ENCODE measurements at places on chromosomes 7 and 10.
A peak's percentile ranks its signal among the peaks of the same experiment; 100 is the strongest.

GRCh38 chr7:128740996-128741395 is 1.8 kb downstream of the CALU start:
- no peak for DNase-seq

GRCh38 chr10:12906051-12906541 is 95.4 kb downstream of the CCDC3 start:
- no peak for DNase-seq

- no peak for DNase-seq
These were observed 2.3 kb upstream of the TAX1BP1 start for GRCh38 chr7:27737616-27738015.

DNA sequence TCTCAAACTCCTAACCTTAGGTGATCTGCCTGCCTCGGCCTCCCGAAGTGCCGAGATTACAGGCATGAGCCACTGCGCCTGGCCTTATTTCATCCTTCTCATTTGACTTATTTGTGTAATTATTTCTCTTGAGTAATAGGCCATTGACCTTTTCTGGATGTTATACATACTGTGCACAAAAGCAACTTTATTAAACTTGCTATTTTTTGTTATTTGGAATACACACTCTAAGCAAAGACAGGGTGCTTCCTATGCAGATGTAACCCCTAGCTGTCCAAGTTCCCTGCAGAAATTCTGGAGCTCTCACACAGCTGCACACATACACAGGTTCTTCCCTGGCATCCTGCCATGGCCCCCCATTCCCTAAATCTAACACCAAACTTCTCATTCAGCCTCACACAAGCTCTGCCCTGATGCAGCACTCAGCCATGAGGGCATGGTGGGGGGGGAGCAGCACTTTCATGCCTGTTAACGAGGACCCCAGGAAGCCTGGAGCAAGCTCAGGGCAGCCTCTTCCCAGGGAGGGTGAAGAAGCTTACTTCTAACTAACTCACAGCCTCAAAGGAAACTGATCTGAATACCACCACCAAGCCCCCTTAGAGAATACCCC is 33.2 kb downstream of the SH3PXD2A start:
- DNase-seq: no peak

- no peak for DNase-seq
These were observed 669.4 kb downstream of the PARD3 start for GRCh38 chr10:34145715-34146114.

DNA sequence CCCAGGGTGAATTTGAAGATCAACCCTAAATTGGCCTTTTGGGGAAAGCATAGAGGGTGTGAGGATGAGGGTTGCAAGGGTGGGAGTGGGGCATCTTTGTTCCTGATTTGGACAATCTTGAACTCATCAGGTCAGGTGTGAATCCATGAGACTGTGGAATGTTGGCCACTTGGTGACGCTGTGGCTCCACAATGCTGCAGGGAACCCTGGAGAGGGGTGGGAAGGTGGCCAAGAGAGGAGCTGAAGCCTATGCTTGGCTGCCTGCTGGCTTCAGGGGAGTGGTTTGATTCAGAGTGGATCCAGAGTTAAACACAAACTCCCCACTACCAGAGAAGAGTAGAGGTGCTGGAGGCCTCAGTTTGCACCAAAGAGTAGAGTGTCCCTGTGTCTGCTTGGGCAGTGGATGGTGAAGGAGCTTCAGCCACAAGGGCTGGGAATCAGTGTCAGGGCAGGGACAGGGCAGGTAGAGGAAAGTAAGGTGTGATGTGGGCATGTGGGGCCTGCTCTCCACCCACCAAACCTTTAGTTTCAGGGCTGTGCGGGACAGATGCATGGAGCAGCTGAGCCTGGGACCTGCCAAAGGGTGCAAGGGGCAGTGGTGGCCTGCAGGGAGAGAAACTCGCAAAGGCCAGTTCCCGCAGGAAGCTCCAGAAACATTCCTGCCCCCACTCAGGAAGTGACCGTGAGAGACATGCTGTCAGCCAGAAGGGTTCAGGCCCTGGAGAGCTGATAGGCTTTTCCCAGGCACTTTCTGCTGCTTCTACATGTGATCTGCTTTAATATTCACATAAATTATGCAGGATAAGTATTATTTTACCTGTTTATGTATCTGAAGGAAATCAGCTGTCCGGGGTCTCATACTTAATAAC is 81.0 kb upstream of the PRSS58 start:
- no peak for DNase-seq

DNA sequence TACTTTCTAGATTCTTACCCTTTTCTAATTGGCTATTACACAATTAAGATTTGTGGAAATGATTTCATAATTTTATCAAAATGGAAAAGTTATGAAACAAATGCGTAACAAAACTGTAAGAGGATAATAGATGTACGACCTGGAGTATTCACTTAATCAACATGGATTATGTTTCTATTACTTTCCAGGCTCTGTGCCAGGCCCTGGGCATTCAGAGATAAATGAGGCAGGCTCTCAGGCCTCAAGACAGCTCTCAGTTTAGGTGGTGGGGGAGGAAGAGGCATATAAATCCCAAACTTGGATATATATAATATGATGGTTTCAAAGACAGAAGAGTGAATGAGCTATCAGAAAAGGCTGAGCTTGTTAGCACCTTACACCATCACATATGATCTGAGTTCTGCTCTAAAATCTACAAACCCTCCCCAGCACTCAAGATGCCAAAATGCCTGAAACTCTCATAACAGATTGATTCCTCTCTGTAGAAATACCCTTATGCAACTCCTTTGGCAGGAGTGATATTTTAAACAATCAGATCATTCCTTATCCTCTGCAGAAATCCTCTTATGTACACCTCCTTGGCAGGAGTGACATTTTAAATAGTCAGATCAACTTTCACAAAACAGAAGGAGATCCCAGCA is 42.5 kb downstream of the ACBD5 start:
- DNase-seq: no peak

DNA sequence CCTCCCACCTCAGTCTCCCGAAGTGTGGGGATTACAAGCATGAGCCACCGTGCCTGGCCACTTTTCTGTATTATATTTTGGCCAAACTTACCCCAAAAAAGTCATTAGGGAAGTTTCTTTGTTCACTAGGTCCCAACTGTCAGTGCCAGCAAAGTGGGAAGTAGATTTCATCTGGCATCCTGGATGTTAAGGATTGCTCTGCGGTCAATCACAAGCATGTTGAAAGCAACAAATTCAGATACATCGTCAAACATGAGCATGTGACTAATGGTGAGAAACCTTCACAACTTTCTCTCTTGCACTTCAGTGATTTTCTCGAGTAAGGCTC is 14.3 kb upstream of the LRRC17 start:
- no peak for DNase-seq

- no peak for DNase-seq
These were observed 162.5 kb upstream of the MALRD1 start for GRCh38 chr10:18886102-18886501.

GRCh38 chr7:106618480-106618879 is 42.5 kb downstream of the CCDC71L start:
- no peak for DNase-seq

DNA sequence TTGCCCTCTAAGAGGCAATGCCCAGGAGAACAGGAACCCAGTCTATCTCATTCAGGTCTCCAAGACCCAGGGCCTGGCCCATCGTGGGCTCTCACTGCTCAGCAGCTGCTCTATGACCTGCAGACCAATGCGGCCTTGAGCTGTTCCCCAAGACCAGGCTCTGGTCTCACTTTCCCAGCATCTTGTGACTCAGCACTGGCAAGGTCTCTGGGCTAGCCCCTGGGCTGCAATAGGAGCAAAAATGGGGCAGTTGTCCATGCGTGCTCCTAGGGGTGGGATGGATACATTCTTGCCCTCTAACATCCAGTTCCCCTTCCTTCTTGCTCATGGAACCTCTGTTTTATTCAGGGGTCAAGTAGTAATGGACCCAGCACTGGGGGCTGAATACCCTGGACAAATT is 13.5 kb downstream of the GCK start:
- no peak for DNase-seq

- DNase-seq: no peak
These were observed 908 bp downstream of the CRYGN start for GRCh38 chr7:151438864-151439601.

DNA sequence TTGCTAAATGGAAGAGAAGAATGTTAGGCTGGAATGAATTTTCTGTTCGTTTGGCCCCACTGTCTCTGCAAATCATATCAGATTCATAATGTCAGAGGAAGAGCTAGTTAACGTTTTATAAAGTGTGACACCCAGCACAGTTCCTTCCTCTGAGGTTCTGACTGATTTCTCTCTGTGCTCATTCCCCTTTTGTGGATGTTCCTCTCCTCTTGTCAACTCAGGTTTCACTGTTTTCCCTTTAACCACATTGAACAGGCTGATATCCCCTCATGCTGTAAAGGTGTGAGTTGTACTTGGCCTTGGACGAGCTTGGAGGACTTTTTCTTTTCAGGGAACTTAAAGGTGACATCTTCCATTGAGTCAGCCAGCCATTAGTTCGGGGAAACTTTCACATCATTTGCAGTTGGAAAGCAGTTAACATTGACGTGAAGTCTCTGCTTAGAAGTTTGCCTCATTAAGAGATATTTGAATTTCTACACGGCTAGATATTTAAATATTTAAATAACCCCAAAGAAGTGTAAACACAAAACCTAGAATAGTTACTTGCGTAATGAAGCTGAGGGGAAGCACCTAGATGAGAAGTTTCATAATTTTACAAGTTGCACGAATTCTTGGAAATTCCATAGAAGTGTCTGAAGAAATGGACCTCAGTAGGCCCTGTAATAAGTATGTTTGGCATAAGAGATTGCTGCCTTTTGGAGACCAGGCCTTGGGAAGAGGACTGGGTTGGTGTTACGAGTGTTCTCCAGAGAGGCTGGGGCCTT is 101.5 kb upstream of the EGR2 start:
- no peak for DNase-seq

DNA sequence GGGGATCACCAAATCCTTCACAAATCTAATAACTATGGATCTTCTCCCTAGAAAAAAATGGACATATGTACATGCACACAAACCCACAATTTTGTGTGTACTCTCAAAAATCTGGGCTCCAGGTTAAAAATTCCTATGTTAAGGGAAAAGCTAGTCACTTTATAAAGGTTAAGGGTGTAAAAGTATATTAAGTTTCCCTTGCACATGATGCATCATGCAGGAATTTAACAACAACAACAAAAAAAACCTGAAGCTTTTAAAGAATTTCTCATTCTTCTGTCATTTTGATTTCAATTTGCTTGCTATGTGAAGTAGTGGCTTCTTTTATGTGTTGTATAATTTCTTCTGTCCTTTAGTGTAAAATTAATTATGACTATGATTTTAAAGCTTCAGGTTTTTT is 123.7 kb downstream of the CNOT4 start:
- no peak for DNase-seq

- DNase-seq: no peak
These were observed 20.4 kb upstream of the EIF4H start for GRCh38 chr7:74153736-74154135.

GRCh38 chr7:39727231-39728012 is 104.0 kb downstream of the RALA start:
- no peak for DNase-seq

DNA sequence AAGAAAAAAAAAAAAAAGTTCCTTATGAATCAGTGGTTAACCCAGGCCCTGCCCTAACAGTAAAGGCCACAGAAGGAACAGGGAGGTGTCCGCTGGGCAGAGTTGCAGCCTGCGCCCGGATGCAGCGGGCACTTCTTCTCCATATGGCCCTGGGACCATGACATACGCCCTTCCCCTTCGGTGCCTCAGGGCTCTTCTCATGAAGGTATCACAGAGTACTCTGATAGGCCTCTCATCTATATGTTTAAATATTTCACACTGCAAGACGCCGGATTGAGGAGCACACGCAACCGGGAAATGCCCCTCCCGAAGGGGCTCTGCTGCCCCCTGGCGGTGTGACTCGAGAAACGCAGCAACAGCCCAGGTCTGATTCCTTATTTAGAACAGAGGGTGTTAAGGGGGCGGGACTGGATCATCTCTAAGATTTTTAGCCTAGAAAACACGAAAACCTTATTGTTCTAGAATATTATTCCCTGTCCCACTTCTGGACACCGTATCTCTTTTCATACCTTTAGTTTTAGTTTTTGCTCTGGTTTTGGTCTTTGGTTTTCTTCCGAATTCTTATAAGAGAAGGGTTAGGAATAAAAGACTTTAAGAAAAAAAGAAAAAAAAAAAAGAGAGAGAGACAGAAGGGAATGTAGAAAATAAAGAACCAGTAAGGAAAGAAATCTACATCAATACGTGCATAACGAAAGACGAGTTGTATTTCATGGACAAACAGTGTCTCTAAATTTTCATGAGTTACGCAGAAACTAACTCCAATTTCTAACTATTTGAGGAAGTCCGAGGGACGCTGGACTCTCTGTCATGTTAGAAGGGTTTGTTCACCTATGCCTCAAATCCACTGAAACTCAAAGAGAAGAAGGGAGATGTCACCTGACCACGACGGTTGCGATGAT is 12.0 kb downstream of the DAGLB start:
- DNase-seq: peak; percentile 69

DNA sequence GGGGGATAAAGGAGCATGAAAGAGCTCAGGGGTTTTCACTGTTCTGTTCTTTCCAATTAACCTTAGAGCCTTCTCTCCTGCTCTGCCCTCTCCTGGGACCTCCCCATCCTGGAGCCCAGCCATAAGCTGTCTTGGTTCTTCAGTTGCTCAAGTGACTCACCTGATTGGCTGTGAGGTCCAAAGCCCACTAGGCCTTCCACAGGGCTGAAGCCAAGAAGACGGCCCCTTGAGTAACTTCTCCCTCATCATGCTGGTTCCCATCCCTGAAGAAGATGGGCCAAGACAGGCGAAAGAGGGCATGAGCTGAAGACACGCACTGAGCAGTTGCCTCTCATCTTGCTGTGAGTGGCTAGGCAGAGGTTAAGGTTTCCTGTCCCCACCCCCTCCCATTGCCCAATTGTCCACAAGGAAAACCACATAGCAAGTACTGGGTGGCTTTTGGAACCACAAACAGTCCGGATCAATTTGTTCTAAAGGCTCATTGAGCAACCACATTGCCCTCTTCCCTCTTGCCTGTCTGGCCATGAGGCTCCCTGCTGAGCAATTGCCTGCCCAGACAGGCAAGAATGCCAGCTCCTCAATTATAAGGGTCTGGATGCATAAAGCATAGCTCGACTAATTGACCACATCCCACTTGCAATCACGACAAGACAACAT is 43.9 kb upstream of the GPAM start:
- DNase-seq: no peak

DNA sequence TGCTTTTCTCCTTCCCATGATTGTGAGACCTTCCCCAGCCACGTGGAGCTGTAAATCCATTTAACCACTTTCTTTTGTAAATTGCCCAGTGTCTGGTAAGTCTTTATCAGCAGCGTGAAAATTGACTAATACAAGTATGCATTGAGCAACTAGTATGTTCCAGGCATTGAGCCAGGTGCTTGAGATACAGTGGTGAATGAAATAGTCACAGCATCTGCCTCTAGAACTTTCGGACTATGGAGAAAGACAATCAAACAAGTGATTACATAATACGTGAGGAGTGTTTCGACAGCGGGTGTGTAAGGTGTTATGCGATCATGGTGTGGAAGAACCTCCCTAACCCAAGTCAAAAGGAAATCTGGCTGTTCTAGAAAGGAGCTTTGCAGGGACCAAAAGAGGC is 21.6 kb upstream of the NUP205 start:
- no peak for DNase-seq

- DNase-seq: no peak
These were observed 57.9 kb upstream of the GTF2IRD1 start for GRCh38 chr7:74395745-74396311.
